Muscle of back (tissue), 13 donors: ENCODE measurements at places on chromosomes 4 and X. TPM values are rescaled to one million over a fixed set of nuclear protein-coding genes. Genes with fewer than 3 reads are reported as not detected.

TSPYL2 gene
- 13.7 TPM for polyA plus RNA-seq

SPRY1 gene
- 146 TPM for polyA plus RNA-seq

GRCh38 chr4:52780617-52781354, 29.6 kb upstream of the ERVMER34-1 start:
- no peak for DNase-seq

DNA sequence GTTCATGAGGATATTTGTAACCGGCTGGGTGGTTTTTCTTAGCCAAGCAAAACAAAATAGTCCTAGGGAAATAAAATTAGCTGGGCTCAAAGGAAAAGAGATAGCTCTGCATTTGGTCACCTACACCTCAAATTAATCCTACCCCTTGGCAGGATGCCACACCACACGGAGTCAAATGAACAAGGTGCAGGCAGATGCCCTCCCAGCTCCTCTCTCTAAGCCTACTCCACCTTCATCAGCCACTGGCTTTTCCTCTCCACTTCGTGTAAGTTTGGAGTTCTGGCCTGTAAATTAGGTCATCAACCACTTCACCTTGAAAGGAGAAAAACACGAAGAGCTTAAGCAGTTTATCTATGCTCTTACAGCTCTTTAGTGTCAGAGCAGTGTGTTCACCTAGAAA, 1.4 kb downstream of the DDIT4L start:
- DNase-seq = peak; percentile 3

- no peak for DNase-seq
These were observed 61.8 kb downstream of the CLNK start for GRCh38 chr4:10622728-10623127.

DNA sequence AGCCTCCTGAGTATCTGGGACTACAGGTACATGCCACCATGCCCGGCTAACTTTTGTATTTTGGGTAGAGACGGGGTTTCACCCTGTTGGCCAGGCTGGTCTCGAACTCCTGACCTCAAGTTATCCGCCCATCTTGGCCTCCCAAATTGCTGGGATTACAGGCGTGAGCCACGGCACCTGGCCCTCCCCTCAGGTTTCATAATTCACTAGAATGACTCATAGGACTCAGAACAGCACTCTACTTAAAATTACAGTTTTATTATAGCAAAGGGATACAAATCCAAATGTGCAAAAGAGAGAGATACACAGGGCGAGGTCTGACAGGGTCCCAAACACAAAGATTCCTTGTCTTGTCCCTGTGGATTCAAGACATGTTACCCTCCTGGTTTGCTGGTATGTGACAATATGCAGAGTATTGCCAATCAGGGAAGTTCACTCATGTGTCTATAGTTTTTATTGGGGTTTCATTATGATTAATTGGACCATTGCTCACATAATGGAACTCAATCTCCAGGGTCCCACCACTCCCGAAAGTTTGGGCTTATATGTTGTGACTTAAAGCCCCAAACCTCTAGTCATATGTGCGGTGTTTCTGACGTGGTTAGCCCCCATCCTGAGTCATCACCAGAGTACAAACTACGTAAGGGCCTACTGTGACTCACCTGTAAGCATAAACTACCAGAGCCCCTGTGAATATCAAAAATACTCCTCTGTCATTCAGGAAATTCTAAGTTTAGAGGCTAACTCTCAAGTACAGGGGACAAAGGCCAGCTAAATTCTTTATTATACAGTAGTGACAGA, 5.2 kb downstream of the YIPF6 start:
- DNase-seq = no peak

DNA sequence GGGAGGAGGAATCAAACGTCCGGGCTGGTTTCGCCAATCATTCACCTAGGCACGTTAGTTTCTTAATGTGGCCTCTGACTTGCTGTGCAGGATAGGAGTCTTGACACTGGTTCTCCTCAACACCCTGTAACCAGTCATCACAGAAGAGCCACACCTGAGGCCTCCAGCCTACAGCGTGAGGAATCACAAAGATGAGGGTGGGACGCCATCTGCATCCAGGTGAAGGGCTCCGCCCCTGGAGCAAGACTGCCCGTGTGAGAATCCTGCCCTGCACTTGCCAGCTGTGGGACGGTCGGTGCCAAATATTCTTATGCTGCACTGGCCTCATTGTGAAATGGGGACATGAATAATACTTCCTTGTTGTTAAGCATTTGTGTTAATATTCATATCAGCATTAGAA, 35.7 kb upstream of the TSPAN5 start:
- DNase-seq = no peak

DNA sequence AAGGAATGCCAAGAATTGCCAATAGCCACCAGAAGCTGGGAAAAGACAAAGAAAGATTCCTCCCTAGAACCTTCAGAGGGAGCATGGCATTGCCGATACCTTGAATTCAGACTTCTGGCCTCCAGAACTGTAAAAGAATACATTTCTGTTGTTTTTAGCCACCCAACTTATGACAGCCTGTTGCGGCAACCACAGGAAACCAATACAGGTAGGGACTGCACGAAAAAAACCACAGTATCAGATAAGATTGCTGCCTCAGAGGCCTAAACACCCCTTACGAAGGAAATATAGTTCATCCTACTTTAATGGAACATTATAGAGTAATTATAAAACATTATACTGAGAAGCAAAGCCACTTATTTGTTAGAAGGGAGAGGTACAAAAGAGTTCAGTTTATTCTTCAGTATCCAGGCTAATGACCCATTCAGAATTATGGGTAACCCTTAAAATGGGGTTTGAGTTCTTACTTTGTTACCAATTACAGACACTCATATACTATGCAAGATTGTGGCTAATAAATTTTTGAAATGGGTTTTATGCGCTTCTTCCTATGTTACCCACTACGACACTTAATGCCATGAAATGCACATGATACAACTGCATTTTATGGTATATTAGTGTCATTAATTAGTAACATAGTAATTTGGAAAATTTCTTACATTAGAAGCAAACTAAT, 37.4 kb upstream of the SMIM10L2A start:
- DNase-seq = no peak

DNA sequence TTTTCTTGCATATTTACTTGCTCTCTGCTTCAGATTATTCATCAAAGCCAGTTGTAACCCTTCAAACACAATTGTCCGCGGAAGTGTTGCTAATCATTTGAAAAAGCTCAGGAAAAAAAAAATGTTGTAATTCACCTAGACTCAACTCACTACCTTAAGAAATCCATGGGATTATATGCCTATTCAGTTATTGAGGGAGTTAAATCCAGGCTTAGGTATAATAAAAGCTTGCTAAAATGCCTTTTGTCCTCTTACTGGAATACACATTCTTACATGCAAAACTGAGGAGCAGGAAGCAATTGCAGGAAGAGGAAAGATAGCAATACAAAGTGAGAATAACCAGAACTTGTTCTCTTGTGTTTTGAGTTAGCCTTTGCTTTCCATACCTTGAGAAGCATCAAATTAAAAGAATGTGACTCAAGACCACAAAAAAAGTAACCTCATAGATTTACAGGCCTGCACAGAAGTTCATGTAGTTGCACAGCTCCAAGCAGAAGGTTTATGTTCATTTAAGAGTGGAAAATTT, 91.4 kb upstream of the FAM241A start:
- DNase-seq = no peak

DNA sequence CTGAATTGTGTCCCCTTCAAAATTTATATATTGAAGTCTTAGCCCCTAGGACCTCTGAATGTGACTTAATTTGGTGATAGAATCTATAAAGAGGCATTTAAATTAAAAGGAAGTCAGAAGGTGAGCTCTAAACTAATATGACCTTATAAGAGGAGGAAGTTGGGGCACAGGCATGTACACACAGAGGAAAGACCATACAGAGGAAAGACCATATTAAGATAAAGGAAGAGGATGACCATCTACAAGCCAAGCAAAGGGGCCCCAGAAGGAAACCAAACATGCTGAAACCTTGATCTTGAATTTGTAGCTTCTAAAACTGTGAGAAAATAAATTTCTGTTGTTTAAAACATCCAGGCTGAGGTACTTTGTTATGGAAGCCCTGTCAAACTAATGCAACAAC, 26.9 kb upstream of the CYBB start:
- no peak for DNase-seq

- DNase-seq = no peak
These were observed 14.7 kb downstream of the TRMT2B start for GRCh38 chrX:101037231-101037630.
